Femur (tissue), 1 donor: ENCODE measurements at places on chromosomes 13 and 19.

GRCh38 chr19:16060294-16060693 lies 16.0 kb upstream of the TPM4 start:
- DNase-seq: no peak

DNA sequence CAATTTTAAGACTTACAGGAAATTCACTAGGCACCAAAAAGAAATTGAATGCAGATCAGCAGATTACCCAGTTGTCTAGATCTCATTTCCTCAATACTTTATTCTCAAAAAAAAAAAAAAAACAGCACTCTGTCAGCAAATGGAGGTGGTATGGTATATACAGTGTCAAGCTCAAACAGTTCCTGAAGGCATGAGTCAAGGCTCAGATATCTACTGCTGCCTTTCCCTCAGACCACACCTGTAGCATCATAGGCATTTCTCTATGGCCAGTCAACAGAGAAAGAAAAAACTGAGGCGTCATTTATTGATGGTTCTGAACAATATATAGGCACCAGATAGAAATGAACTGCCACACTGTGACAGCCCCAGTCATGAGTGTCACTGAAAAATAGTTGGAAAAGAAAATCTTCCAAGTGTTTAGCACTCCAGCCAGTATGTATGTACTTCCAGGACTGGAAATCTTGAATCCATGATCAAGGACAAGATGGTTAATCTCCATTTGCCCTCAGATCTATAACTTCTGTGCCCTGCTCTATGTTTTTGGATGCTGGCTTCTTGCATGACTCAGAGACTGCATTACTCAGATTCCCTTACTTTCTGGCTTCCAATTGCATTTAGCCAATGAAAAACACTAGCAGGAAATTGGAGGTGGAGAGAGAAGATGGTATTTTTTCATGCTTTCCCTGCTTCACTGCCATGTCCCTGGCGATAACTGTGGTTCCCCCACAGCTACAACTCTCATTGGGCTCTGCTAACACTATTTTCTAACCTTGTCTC lies 8.4 kb upstream of the COG3 start:
- no peak for DNase-seq

GRCh38 chr13:98208606-98209005 lies 31.5 kb upstream of the RNF113B start:
- no peak for DNase-seq

- no peak for DNase-seq
These were observed 30.5 kb upstream of the ATP12A start for GRCh38 chr13:24649688-24650043.

DNA sequence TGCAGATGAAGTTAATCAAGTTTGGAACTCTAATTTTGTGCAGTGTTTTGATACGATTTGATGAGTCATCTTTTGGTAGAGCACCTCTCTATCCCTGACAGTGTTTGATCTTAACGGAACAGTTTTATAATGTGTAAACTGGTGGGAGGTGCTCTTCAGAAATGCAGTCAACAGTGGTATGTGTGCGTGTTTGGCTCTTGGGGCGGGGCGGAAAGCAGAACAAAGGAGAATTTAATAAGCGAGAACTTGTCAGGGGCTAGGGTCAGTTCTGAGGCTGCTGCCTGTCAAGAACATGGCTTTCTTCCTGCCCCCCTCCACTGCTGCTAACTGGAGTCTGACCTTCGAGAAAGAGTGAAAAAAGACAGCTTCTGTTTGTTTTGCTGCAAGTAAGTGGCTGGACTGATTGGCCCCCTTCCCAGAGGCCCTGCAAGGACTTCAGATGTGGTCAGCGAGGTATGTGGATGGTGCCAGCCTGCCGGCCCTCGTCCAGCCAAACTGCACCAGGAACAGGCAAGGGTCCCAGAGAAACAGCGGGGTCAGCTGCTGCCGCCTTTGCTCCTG lies 40.8 kb downstream of the BBC3 start:
- peak; percentile 81 for DNase-seq
